ENCODE measurements at places on chromosomes 5 and 9.
A peak's percentile ranks its signal among the peaks of the same experiment; 100 is the strongest.

GRCh38 chr9:75200892-75201470, 112.7 kb downstream of the OSTF1 start:
- peak; percentile 72 for DNase-seq

DNA sequence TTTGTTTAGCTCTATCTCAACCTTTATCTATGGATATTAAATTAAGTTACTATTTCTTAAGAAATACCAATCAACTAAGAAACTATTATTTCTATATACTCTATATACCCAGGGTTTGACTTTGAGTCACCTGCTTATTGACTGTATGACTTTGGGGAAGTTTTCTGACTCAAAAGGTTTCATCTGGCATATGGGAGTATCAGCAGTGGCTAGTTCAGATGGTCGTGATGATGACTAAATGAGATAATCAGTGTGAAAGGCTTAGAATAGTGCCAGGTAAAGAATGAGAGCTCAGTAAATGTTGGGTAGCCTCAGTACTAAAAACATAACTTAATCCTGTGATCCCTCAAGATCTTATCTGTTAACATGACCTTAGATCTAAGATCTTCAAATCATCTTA, 179.7 kb upstream of the ISL1 start:
- no peak for DNase-seq

DNA sequence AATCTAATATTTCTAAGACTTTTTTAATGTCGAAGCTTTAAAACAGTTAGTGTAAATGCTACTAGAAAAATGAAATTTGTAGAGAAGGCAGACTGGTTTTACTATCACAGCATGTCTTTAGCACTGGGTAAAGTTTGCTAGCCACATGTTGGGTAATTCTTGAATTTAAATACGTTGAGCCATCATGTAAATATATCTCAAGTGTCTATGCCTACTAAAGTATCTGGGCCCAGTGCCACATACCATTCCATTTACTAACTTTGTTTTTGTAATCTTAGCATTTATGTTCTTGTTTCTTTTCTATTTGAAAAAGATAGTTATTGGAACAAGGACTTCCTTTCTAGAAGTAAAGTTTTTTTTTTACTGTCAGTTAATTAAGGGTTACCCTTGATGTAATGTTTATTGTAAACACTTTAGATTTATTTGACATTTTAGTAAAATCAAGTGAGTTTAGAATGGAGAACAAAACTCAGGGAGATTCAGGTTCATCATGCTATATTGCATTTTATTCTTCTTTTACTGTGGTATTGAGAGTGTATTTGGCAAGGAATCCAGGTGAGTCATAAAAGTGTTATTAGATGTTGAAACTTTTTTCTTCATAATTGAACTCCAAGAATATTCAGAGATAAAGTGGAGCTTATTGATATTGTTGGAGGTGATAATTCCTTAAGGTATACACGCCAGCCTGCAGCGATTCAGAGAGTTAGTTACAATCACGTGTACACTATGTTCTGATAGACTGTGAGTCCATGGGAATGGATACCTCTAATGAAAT, 182.4 kb downstream of the CCDC171 start:
- no peak for DNase-seq

DNA sequence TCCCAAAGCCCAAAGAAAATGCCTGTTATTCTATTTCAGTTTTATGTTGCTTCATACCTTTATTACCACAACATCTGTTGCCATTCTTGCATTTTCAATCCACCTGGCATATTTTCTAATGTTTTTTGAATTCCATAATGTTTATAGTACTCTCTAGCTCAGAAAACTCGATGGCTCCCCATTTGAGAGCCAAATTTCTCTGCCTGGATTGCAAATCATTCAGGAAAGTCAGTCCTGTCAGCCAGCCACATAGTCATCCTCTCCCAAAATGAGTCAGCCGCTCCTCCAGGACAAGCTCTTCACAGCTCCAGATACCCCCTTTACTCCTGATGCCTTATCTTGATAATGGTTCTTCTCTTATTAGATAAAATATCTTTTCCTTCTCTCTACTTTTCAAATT, 78.2 kb upstream of the ADCY2 start:
- DNase-seq, result no peak

DNA sequence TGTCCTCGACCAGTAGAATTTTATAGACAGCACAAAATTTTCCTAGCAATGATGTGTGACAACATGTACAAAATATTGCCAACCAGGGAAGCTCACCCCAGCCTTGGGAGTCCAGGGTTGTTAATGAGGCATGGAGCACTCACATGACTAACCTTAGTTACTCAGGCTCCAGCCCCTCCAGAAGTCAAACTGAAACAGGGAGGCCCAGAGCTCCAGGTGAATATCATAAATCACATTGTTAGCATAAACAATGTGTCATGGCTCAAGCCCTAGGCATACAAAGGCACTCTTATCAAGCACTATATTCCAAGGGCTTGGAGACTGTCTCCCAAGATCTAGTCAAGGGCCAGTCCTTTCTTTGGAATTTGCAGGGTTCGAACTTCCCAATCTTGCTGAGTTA, 44.4 kb downstream of the TNFAIP8 start:
- peak; percentile 5 for DNase-seq

GRCh38 chr5:52988335-52989024, 672 bp upstream of the ITGA2 start:
- DNase-seq, result no peak

- no peak for DNase-seq
These were observed 360.6 kb downstream of the NR2F1-AS1 start for GRCh38 chr5:93220431-93220830.

GRCh38 chr5:43409809-43410271, 2.4 kb downstream of the CCL28 start:
- DNase-seq, result peak; percentile 85

DNA sequence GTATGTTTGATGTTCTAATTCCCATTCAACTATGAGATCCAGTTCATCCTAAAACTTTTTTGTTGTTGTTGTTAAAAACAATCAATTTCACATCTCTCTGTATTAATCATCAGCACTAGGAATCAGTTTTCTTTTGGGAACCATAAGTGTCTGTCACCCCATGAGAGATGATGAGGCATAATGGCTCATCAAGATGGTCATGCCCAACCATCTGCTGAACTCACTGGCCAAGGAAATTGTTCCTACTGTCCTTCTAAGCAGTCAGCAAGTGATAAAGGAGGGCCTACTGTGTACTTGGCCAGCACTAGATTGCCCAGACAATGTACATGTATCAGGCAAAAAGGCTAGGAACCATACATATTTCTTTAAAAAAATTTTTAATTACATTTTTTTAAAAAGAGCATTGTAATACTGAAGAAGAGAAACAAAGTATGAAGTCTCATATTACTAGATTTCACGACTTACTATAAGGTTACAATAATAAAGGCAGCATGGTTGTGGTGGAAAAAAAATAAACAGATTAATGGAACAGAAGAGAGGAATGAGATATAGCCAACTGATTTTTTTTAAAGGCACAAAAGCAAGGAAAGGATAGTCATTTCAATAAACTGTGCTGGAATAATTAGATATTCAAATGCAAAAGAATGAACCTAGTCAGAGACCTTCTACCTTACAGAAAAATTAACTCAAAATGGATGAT, 458.3 kb downstream of the SPOCK1 start:
- DNase-seq, result no peak

DNA sequence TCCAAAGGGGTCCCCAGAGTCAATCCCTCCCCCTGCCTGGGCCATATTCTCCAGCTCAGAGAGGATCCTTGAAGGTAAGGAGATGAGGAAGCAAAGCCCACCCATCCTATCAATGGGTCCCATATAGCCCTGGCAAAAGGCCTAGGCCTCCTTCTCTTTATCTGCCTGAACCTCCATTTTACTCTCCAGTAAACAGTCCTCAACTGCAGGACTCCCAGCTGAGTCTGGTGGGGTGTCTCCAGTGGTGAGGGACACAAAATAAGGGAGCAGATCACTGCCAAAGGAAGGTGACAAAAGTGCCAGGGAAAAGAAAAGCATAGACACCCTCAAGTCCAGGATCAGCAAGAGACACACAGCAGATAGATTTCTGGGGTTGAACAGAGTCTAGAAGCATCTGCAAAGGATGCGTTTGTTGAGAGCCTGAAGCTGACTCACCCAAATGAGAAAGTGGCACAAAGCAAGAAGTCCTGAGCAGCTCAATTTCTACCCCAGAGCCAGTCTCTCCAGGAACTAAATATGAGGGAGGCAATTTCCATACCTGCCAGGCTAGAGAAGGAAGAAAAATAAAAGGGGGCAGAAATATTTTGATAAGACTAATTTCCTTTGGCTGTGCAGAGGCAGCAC, 2.7 kb upstream of the EBF1 start:
- no peak for DNase-seq

GRCh38 chr5:143404416-143405062, 1.1 kb upstream of the NR3C1 start:
- DNase-seq, result peak; percentile 68

- peak; percentile 57 for DNase-seq
These were observed at the start of gene GLDC for GRCh38 chr9:6645355-6646292. Gene GLDC (minus strand): TSS chr9:6645729. CDS start chr9:6645499, 230 bp downstream.

- DNase-seq, result no peak
These were observed 27.6 kb upstream of the ENTREP1 start for GRCh38 chr9:69297300-69297980.

DNA sequence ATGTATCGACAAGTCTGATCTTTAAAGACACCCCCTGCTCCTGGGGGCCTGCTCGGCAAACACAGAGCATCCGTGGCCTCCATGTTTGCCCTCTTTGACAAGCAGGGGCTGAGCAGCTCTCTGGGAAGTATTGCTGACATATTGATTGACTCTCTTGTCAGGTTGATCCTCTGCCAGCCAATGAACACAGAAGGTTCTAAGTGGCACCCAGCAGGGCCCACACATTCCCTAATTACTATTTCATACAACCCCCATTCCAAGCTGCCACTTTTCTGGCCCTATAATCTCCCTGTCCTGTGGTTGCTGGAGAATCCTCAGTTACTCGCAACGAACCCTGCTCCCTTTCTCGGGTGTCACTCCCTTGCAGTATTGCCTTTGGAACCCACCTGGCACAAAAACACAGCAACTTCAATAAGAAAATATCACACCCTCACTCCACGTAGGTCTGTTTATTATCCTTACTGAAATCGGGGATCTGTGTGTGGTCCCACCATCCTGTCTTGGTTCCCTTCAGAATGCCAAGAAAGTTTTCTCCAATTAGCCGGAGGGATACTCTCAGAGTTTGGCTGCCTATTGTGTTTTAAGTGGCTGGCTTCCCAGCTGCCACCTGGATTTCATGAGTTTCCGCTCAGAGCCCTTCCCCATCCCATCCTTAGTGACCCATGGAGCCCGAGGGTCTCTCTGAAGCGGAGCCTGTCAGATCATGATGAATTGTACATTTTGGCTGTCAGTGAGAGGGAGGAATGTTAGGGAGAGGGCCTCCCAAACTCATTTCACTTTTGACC, 249.0 kb upstream of the WWC1 start:
- no peak for DNase-seq

DNA sequence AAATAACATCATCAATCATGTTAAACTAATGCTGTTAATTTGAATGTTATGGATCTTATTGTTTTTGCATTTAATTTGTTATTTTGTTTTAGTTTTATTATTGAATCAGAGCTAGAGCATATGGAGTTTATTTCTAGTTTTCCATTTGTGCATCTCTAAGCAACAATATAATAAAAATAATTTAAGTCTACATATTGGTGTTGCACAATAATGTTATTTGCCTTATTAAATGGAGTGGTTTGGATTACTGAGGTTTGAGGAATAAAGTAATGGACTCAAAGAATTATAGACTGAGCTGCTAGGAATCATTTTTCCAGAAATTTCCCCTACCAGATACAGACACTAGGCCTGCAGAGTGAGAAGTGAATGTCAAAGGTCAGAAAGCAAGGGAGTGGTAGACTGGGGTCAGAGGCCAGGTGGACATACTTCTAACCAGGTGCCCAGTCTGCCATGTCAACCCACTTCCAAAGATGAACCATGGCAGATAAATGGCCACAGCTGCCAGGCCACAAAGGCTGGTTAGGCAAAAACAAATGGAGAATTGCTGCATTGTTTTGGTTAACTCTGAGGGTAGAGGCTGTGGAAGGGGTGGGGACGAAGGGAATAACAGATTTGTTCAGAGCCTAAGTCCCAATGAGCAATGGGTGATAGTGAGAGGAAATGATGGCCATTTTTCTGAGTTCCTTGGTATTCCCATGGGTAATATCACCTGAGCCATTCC, 113.1 kb downstream of the FBXL7 start:
- no peak for DNase-seq

GRCh38 chr5:173397516-173397915, 69.3 kb upstream of the STC2 start:
- DNase-seq, result no peak

DNA sequence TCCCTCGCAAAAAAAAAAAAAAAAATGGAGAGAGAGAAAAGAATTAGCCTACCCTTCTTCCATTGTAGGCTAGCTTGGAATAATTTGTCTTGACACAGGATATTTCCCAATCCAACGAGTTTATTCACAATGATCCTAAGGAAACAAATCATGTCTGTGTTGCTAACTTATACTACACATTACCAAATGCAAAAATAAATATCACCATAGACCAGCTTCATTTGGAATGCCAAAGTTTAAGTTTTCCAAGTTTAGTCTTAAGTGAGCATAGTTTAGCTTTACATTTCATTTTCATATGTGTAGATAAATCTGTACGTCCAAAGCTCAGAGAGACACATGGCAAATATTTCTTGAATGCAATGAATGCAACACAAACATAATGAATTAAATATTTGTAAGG, 1106.2 kb upstream of the DMAC1 start:
- DNase-seq, result no peak

GRCh38 chr5:65213921-65214525, 267.7 kb downstream of the ADAMTS6 start:
- DNase-seq, result peak; percentile 0

DNA sequence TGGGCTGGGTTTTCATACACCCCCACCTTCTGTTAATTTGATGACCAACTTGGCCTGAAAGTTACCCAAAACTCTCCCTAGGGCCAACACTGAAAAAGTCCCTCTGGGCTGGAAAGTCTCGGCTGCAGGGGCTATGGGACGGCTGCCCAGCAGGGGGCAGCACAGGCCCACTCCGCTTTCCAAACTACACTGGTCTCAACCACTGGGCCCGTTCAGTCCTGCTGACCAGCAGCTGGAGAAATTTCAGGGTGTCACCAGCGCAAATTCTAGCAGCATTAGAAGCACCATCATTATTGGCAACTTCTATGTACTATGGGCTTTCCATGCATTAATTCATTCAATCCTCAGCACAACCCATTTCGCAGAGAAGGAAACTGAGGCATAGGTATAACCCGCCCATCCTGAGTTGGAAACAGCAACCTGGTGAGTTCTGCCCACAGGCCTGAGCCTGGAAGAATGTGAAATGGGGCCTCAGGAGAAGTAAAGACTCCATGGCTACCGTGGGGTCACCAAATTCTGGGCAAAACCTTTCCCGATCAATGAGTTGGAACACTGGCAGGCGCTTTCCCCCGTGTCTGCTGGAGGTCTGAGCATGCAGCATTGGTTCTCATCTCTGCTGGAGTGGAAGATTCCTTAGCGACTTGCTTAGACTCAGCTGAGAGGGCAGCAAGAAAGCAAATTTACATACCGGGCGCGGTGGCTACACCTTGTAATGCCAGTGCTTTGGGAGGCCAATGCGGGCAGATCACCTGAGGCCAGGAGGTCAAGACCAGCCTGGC, 9.7 kb downstream of the ORM2 start:
- peak; percentile 8 for DNase-seq

Measured in NCI-H510A treated with DMSO at 0.1 percent for 48 hours (cell line).